ENCODE measurements at places on chromosomes 2 and 18.

DNA sequence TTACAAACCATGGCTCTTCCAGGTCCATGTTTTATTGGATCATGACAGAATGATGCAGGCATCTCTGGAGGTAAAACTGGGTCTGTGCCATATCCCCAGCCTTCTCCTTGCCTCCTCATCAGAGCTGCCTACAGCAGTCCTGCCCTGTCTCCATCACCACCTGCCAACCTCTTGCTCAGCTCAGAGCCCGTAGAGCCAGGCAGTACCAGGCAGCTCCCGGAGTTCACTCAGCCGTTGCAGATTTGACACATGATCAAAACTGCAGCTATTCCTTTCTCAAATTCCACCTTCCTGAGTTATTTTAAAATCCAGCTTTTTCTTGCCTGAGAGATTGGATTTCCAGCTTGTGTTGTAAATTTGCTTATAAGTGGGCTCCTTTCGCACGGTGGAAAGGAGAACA is 218.2 kb upstream of the CELF4 start:
- no peak for DNase-seq

- DNase-seq = no peak
Observed at GRCh38 chr2:105789745-105790460, 45.2 kb downstream of the NCK2 start.

DNA sequence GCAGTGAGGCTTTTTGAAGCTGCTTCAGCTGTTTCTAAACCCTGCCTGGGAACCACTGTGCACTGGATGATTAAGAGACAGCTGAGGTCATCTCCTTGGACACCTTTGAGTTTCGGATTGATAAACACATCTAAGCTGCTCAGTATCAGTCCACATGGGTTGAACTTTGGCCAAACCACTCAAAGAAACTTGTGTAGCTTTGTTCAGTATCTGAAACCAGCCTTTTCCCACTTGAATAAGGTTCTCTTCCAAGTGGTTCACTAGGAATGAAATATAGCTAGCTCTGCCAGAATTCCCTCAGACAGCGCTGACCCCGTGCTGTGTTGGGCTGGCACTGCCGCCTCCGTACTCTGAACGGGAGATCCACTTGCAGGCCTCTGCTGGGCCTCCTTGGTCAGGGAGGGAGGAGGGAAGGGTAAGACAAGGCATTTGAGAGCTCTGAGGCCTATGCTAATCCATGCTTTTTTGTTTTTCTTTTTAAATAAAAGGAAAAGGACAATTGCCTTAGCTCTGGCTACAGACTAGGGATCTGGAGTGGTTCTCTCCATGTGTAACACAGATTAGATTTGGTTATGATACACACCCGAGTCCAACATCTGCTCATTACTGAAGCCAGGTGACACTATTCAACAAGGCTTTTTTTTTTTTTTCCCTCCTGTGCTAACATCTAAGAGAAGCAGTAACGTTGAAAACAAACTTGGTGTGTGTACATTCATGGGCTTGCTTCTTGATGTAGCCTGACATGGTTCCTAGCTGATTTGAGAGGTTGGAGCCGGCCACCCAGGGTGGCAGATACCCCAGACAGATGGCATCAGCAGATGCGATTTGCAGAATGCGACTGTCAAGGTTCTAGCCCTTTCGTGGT is 67.7 kb downstream of the NCK2 start:
- DNase-seq = no peak

DNA sequence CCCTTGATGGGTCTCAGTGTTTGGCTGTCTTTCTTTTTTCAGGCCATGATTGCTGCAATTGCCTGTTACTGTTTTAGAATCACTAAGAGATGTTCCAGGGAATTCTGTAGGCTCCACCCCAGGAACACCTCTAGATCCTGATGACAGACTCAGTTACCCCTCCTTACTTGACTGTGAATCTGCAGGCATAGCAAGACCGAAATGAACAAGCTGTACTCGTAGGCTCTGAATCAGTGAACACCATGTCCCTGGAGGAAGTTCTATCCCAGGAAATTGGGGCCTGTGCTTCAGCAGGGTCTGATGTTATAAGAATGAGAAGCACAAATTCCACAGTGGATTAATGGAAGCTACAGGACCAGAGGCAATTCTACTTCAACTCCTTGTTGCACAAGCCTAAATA is 148.6 kb downstream of the COPS8 start:
- DNase-seq = no peak

DNA sequence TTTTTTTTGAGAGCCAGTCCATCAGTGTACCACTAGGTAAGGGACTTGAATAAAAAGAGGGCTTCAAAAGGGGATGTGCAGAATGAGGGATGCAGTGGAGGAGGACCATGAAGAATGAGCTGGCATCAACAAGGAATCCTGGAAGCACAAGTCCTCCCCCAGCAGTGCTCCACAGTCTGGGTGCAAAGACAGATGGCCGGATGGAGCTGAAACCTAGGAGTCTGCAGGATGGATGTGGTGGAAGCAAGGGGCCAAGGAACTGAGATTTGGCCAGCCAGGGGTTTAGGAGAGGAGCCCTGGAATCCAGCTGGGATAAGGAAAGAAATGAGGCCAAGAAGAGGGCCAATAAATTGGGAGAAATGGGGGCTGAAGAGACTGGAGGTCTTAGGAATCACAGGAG is 51.8 kb upstream of the RAB6C start:
- DNase-seq = no peak

GRCh38 chr18:56284319-56284718 is 354.1 kb downstream of the TXNL1 start:
- no peak for DNase-seq
